ENCODE measurements at places on chromosomes 3 and 15.

DNA sequence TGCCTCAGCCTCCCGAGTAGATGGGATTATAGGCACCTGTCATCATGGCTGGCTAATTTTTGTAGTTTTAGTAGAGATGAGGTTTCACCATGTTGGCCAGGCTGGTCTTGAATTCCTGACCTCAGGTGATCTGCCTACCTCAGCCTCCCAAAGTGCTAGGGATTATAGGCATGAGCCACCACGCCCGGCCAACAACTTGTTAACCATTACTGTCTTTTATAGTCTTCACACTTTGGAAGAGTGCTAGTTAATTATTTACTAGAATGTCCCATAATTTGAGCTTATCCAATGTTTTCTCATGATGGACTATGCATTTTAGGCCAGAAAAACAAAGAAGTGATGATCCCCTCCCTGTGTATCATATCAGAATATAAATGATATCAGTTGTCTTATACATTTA is 288.6 kb upstream of the CBLB start:
- DNase-seq, result no peak

DNA sequence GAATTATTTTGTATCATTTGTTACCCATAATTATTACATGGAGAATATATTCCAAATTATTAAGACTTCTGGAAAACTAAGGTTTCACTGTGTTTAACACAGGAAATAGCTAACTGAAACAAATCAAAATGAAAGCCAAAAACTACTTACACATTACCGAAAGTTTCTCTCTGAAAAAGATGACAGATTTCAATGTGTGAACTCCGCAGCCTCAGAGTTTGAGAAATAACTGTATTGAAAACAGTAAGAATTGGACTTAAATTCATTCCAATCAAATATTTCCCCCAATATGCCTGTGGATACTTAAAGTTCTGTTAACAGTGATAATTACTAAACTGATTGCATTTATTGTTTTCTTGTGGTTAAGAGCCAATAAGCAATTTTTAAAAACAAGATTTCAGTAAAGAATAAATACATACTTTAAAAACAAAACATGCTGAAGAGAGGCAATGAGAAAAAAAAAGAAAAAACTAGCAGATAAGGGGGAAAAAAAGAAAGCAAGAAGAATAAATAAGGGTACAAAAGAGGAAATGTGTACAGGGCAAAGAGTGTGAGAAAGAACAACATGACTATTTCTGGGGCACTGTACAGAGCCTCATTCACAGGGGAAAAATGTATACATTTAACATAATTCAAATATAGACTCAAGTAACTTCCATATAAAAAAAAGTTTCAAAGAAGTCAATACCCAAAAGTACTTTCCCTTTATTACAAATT is 30.7 kb downstream of the DENND4A start:
- no peak for DNase-seq

GRCh38 chr3:123870033-123870432 is 14.1 kb downstream of the MYLK start:
- DNase-seq, result no peak

GRCh38 chr3:45976191-45977091 is 19.2 kb downstream of the FYCO1 start:
- no peak for DNase-seq

Measured in body of pancreas (tissue), 4 donors.